ENCODE measurements at places on chromosomes 5 and 9. TPM values are rescaled to one million over a fixed set of nuclear protein-coding genes. Genes with fewer than 3 reads are reported as not detected.

- no peaks in the 10 kb centered on the region for H3K36me3 ChIP-seq
- no peaks in the 10 kb centered on the region for H3K27me3 ChIP-seq
- no peaks in the 10 kb centered on the region for H3K4me1 ChIP-seq
- no peak for DNase-seq
Observed at GRCh38 chr5:112720576-112720975, 17.1 kb upstream of the APC start.

- no peak overlapping the region for H3K4me3 ChIP-seq
- H3K27me3 ChIP-seq, result no peaks in the 10 kb centered on the region
- no peaks in the 10 kb centered on the region for H3K36me3 ChIP-seq
- no peaks in the 10 kb centered on the region for H3K4me1 ChIP-seq
- H3K27ac ChIP-seq, result no peak overlapping the region
Observed at GRCh38 chr5:151320481-151320880, 16.9 kb upstream of the SLC36A3 start.

GRCh38 chr9:88682431-88682831 lies 147.5 kb downstream of the NXNL2 start:
- no peaks in the 10 kb centered on the region for H3K4me1 ChIP-seq
- no peak for DNase-seq
- H3K27ac ChIP-seq, result no peak overlapping the region
- H3K27me3 ChIP-seq, result no peaks in the 10 kb centered on the region
- no peak overlapping the region for H3K4me3 ChIP-seq

GRCh38 chr5:148906968-148907367 lies 80.6 kb downstream of the ADRB2 start:
- no peaks in the 10 kb centered on the region for H3K36me3 ChIP-seq
- H3K4me1 ChIP-seq, result peaks cover 32% of the 10 kb centered on the region
- no peak overlapping the region for H3K4me3 ChIP-seq
- no peak overlapping the region for H3K27ac ChIP-seq
- DNase-seq, result no peak

DNA sequence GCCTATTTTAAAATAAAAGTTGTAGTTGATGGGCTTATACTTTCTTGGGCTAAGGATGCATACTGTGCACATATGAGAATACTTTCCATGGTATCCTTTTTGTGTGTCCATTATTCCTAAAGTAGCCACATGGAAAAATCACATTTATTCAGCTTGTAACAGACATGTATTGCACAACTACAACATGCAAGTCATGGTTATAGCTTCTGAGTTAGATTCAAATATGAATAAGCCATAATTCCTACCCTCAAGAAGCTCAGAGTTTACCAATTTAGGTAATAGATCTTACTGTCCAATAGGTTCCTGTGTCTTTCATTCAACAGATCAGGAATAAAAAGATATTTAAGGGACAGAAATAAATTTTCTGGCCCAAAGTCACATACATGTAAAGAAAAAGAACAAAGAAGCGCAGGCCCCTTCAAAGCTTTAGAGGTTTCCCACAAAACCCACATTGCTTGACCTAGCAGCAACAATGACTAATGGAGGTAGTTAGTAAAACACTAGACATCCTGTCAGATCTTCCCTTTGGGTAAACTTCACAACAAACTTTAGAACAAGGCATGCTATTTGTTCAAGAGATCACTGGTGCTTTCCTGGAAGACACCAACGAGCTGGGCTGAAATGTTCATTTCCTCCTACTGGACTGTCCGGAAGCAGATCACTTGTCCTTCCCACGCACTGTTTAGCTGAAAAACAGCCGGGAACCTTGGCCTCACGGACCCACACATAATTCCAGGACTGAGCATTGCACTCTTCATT lies 78.4 kb upstream of the ITGA1 start:
- H3K4me3 ChIP-seq, result no peak overlapping the region
- no peaks in the 10 kb centered on the region for H3K27me3 ChIP-seq
- peaks cover 10% of the 10 kb centered on the region for H3K4me1 ChIP-seq

GRCh38 chr9:124202447-124202971 lies 55.2 kb upstream of the NEK6 start:
- peaks cover 14% of the 10 kb centered on the region for H3K27me3 ChIP-seq
- no peak overlapping the region for H3K4me3 ChIP-seq
- H3K36me3 ChIP-seq, result no peaks in the 10 kb centered on the region
- no peak for DNase-seq

DNA sequence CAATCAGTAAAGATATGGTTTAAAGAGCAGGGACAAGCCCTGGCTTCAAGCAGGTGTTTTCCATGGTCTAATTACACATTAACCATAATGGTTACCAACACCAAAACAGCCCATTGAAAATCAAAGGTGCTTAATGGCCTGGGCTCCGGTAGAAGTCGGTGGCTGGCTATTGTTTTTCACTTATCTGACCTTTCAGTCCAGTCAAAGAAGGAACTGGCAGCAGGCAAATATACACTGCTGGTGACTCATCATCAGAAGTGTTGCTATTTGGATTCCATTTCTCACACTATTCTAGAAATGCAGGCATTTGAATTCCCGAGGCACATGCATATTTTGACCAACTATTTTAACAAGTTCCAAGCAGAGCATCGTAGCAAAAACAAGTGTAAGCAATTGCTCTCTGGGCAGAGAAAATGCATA lies 26.3 kb upstream of the GABRP start:
- no peak overlapping the region for H3K27ac ChIP-seq
- no peaks in the 10 kb centered on the region for H3K36me3 ChIP-seq
- no peak for DNase-seq
- H3K4me1 ChIP-seq, result peaks cover 3% of the 10 kb centered on the region
- no peaks in the 10 kb centered on the region for H3K27me3 ChIP-seq
- no peak overlapping the region for H3K4me3 ChIP-seq

DNA sequence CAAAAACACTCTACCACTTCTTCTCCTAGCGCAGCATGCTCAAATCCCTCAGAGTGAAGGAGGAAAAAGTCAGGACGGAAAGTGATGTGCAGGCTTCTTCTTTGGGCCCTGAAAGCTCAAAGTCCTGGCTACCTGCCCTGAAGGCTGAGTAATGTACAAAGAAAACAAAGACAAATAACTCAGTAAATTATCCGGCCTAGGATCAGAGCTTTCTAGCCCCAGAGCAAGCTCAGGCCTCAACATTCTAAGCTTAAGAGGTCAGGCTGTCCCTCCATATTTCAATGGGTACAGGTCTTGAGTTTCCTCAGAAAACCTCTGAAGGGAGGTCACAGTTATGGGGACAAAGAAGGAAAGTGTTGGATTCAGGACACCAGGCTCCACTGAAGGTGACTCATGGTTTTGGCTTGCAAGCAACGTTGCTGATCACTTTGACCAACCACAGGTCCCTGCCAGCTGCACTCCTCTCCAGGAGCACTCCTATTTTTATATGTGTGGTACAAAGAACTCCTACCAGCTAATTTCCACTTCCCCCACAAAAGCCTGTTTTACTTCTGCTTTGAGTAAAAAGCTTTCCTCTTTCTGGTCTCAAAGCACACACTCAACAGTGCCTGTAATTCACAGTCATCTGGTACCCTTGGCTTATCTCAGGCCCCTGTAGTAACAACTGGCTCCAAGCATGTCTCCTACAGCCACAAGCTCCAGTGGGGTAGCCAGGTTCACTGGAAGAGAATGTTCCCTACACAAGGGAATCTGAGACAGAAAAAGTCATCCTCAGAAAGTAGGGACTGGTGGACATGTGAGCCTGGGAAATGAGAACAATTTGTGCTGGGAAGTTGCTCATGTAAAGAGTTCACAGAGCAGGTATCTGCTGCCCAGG lies 115.7 kb downstream of the UGCG start:
- peak overlapping the region; percentile 86 for H3K27ac ChIP-seq
- H3K4me3 ChIP-seq, result no peak overlapping the region
- peaks cover 22% of the 10 kb centered on the region for H3K4me1 ChIP-seq
- no peak for DNase-seq
- no peaks in the 10 kb centered on the region for H3K27me3 ChIP-seq

DNA sequence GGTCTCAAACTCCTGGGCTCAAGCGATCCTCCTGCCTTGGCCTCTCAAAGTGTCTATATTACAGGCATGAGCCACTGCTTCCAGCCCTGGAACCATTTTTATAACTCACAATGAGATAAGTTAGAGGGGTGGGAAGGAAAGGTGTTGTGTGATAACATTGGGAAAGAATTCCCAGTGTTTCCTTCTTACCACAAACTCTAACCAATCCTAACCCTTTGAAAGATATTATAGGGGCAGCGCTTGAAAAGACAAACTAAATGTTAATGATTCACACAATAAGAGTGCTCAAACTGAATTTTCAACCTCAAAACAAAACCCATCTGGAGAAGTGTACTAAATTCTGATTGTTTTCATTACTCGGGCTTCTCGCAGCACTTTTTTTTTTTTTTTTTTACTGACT lies 109.7 kb downstream of the TSSK1B start:
- no peak for DNase-seq
- H3K36me3 ChIP-seq, result no peaks in the 10 kb centered on the region
- no peaks in the 10 kb centered on the region for H3K4me1 ChIP-seq
- H3K27ac ChIP-seq, result no peak overlapping the region
- H3K4me3 ChIP-seq, result no peak overlapping the region
- no peaks in the 10 kb centered on the region for H3K27me3 ChIP-seq

GRCh38 chr9:22244139-22245011 lies 202.2 kb upstream of the DMRTA1 start:
- peak overlapping the region; percentile 30 for H3K27ac ChIP-seq
- H3K27me3 ChIP-seq, result no peaks in the 10 kb centered on the region
- H3K4me3 ChIP-seq, result no peak overlapping the region
- no peaks in the 10 kb centered on the region for H3K36me3 ChIP-seq

GRCh38 chr9:105282870-105283621 lies 38.6 kb downstream of the SLC44A1 start:
- H3K36me3 ChIP-seq, result no peaks in the 10 kb centered on the region
- no peaks in the 10 kb centered on the region for H3K27me3 ChIP-seq
- no peak overlapping the region for H3K4me3 ChIP-seq
- DNase-seq, result no peak
- peaks cover 28% of the 10 kb centered on the region for H3K4me1 ChIP-seq

- H3K4me1 ChIP-seq, result no peaks in the 10 kb centered on the region
- no peaks in the 10 kb centered on the region for H3K36me3 ChIP-seq
- no peak overlapping the region for H3K4me3 ChIP-seq
- H3K27ac ChIP-seq, result no peak overlapping the region
- DNase-seq, result no peak
Observed at GRCh38 chr5:93723005-93723404, 18.4 kb downstream of the POU5F2 start.

- H3K27ac ChIP-seq, result no peak overlapping the region
- DNase-seq, result no peak
- H3K4me1 ChIP-seq, result no peaks in the 10 kb centered on the region
- no peaks in the 10 kb centered on the region for H3K27me3 ChIP-seq
Observed at GRCh38 chr9:122056484-122056883, 36.6 kb downstream of the TTLL11 start.

DNA sequence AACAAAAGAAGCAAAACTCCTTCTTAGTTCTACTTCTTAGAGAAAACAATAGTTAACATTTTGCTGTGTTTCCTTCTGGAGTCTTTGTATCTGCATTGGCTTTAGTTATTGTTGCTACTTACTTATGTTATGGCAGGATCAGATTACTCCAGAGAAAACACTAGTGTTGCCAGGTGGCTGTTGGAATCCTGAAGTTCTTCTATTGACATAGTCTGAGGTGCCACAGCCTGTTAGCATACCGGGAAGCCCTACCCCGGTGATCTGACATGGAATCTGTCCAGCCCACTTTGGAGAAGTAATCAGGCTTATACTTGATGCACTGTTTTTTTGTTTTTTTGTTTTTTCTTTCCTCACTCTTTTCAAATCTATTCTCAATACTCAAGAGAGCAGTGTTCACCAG lies 68.5 kb upstream of the CEP78 start:
- DNase-seq, result no peak
- H3K27me3 ChIP-seq, result peaks cover 5% of the 10 kb centered on the region
- H3K36me3 ChIP-seq, result no peaks in the 10 kb centered on the region
- no peak overlapping the region for H3K4me3 ChIP-seq

GRCh38 chr5:88686726-88687125 lies 196.3 kb downstream of the MEF2C start:
- no peak for DNase-seq
- H3K36me3 ChIP-seq, result no peaks in the 10 kb centered on the region
- peaks cover 98% of the 10 kb centered on the region for H3K27me3 ChIP-seq
- no peak overlapping the region for H3K4me3 ChIP-seq
- no peak overlapping the region for H3K27ac ChIP-seq

DNA sequence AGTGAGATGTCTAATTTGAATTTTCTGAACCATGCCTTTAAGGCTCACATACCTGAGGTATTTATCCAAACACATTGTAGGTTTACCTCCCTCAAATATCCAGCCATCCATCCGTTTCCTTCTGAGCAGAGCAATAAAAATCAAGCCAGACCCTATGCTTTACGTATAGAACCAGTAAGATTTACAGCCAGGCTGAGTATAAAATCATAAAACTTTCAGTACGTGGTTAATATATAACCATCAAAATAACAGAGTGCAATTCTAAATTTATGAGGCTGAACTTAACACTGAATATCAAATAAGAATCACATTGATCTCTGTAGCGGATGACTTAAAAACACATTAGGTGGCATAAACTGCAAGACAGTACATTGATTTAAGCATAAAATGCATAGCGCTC lies 877.9 kb upstream of the WWC1 start:
- no peak overlapping the region for H3K4me3 ChIP-seq
- no peaks in the 10 kb centered on the region for H3K36me3 ChIP-seq
- no peaks in the 10 kb centered on the region for H3K27me3 ChIP-seq
- H3K4me1 ChIP-seq, result no peaks in the 10 kb centered on the region

- DNase-seq, result no peak
- no peak overlapping the region for H3K4me3 ChIP-seq
- no peak overlapping the region for H3K27ac ChIP-seq
- no peaks in the 10 kb centered on the region for H3K4me1 ChIP-seq
Observed at GRCh38 chr9:12906646-12907045, 131.8 kb downstream of the LURAP1L start.

DNA sequence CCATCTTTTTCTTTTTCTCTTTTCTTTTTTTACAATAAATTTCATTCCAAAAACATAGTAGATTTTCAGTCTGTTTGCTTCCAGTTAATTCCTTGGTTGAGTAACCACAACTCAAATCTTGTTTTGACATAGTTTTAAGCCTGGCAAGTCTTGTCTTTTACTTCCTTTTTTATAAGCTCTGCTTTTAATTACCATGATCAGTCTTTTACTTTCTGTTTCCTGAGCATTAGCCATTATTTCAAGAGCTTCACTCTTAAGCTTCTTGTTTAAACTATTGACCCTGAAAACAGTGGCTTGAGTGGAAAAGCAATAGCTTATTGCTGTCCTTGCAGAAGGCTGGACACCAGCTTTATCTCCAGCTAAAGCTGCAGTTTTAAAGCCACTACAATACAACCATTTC lies 1363.3 kb downstream of the MAT2B start:
- no peaks in the 10 kb centered on the region for H3K36me3 ChIP-seq
- H3K4me3 ChIP-seq, result no peak overlapping the region
- H3K4me1 ChIP-seq, result no peaks in the 10 kb centered on the region
- no peak overlapping the region for H3K27ac ChIP-seq
- H3K27me3 ChIP-seq, result no peaks in the 10 kb centered on the region
- DNase-seq, result no peak

GRCh38 chr9:13865869-13866268 lies 448.1 kb downstream of the NFIB start:
- no peak for DNase-seq
- no peaks in the 10 kb centered on the region for H3K4me1 ChIP-seq
- no peak overlapping the region for H3K4me3 ChIP-seq
- no peak overlapping the region for H3K27ac ChIP-seq

GRCh38 chr9:104334549-104334948 lies 169.5 kb upstream of the OR13F1 start:
- H3K4me3 ChIP-seq, result no peak overlapping the region
- no peak for DNase-seq
- no peak overlapping the region for H3K27ac ChIP-seq
- H3K27me3 ChIP-seq, result no peaks in the 10 kb centered on the region
- no peaks in the 10 kb centered on the region for H3K36me3 ChIP-seq

ABO gene
- not detected for polyA plus RNA-seq

SPATA31D4 gene
- polyA plus RNA-seq, result not detected

TMC1 gene
- polyA plus RNA-seq, result 0.24 TPM

ZFP37 gene
- polyA plus RNA-seq, result 0.72 TPM

CDX1 gene
- polyA plus RNA-seq, result not detected

RNF183 gene
- not detected for polyA plus RNA-seq

OR13J1 gene
- polyA plus RNA-seq, result not detected

TMEM215 gene
- not detected for polyA plus RNA-seq

SH3RF2 gene
- polyA plus RNA-seq, result 50.4 TPM
